ENCODE measurements at places on chromosomes 3 and 15. TPM values are rescaled to one million over a fixed set of nuclear protein-coding genes. Genes with fewer than 3 reads are reported as not detected.

A4GNT gene
- total RNA-seq: not detected

GUCA1C gene
- total RNA-seq: not detected

SPPL2A gene
- total RNA-seq: 112 TPM

VPS18 gene
- 22.6 TPM for total RNA-seq

FANCD2OS gene
- not detected for total RNA-seq

SPRED1 gene
- 35.5 TPM for total RNA-seq

TNNC1 gene
- not detected for total RNA-seq

ZNF80 gene
- not detected for total RNA-seq

SGO1 gene
- total RNA-seq: 2.2 TPM

PIERCE2 gene
- total RNA-seq: 0.18 TPM

FBXL22 gene
- total RNA-seq: not detected

MESP1 gene
- total RNA-seq: 2.3 TPM

SLC12A1 gene
- not detected for total RNA-seq

FRMD5 gene
- 0.81 TPM for total RNA-seq
